ENCODE measurements at places on chromosomes 7 and 10.

GRCh38 chr7:55127135-55127551 lies 108.3 kb downstream of the EGFR start:
- DNase-seq: no peak

GRCh38 chr7:128858380-128859231 lies 4.0 kb upstream of the ATP6V1F start:
- DNase-seq: no peak

DNA sequence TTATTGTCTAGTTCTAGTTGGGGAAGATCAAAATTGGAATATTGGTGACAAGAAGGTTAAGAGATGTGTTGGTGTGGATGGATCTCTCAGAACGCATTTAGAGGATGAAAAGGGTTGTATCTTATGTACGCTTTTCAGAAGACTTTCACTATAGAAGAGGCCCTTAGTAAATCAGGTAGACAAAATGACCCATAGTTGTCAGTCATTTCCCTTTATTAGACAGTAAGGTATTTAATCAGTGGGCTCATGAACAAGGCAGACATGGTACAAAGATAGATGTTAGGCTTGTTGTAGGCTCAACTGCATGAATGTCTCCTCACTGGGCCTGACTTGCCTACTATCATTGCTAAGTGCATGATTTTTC lies 359.2 kb downstream of the PHF14 start:
- no peak for DNase-seq

DNA sequence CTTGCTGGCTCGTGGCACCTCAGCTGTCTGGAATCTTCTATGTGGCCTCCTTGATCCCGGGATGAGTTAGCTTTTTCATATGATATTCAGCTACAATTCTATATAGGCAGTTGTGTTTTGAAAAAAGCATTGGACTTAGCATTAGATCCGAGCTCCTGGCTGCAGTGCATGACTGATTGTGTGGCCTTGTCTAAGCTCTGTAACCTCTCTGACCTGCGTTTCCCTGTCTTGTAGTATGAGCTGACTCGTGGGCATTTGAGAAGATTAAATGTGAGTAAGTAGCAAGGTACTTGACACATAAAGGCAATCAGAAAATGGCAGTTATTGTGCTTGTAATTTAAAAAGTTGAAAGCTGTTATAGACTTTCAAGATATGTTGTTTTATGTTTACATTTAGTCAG lies 85.9 kb downstream of the CCNY start:
- DNase-seq: no peak

DNA sequence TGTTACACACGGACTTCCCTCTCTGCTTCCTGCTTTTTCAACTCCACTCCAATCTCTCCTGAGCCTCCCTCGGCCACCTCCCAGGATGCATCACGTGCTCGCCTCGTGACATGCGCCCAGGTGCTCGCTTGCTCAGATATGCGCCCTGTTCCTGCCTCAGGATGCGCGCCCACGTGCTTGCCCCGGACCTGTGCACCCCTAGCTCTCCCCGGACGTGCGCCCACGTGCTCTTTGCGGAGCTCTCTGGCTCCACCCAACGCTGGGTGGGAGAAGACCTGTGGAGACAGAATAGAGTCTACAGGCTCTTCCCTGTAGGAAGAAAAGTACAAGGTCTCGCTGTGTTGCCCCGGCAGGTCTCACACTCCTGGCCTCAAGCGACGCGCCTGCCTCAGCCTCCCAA lies 23.1 kb downstream of the PARD3 start:
- no peak for DNase-seq

DNA sequence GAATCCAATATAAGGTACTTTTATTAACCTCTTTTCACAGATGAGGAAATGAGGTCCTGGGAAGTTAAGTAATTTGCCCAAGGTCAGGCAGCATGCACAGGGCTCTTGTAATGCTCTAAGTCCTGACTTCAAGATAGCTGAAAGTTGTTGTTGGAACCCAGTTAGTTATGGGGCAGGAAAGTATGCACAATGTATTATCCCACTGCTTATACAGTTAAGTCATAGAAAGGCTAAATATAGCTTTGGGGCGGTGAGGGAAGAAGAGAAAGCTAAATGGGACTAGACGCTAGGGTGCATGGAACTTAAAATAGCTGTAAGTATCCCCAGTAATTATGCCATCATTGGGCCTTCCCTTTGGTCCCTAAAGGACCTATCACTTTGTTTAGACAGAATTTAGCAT lies 9.2 kb downstream of the GLCCI1 start:
- no peak for DNase-seq

DNA sequence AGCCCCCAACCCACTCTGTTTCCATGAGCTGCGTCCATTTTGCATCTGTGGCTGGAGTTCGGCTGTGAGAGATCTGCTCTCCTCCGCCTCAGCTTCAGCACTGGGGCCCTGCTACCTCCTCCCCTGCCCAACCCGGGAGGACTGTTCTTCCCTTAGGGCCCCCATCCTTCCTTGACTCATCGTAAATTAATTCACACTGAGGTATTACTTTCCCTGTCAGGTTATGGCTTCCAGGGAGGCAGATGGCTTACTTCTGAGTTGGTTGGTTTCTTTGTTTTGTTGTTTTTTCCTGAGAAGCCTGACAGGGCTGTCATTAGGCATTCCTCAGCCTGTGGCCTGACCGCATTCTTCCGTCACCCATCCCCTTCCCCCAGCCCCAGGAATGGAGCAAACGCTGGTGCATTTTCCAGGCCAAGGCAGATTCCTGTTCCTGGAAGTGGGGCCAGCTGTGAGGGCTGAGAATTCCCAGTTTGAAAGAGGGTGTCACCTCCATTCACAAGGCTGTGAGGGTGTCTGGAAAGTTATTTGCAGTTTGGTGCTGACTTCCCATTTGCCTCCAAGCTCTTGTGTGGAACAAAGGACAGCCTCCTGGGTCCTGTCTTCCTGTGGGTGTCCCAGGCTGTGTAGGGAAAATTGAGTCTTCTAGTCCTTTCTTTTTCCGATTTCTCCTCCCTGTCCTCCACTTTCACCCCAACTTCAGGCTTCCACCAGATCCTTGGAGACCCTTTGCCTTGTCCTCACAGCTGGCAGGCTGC lies 11.7 kb downstream of the CPA5 start:
- no peak for DNase-seq

DNA sequence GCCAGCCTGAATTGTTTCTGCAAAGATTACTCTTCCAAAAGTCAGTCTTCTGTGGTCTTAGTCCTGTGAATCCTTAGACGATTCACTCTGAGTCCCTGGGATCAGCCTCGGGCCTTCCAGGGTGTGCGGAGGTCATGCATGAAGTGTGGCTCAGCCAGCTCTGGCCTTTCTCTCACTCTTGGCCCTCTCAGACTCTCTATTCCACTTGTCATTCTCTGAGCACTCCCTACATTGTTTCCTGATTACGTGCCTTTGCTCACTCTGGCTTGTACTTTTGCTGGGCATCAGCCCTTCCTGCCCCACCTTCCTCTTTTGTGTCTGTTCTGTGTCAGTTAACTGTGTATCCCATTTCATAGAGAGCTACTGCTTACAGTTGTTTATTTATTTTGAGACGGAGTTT lies 36.0 kb downstream of the CCNY start:
- no peak for DNase-seq

DNA sequence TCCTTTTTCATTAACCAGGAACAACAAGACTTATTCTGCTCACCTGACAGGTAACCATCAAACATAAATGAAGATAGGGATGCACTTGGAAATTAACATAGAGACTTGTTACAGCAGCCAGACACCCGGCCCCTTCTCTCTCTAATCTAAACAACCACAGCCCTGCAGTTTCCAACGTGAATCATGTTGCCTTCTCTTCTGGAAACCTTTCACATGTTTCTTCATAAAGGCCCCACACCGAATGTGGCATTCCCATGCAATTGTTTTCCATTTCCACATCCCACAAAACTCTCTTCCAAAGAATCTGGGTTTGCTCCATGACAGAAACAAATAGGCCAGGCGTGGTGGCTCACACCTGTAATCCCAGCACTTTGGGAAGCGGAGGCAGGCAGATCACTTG lies 15.0 kb upstream of the WDR86 start:
- DNase-seq: no peak

GRCh38 chr7:35705932-35706461 lies 11.1 kb upstream of the HERPUD2 start:
- no peak for DNase-seq

GRCh38 chr7:158216198-158216597 lies 371.4 kb downstream of the PTPRN2 start:
- no peak for DNase-seq

- DNase-seq: no peak
Observed at GRCh38 chr7:64733550-64734240, 60.5 kb upstream of the ZNF138 start.

DNA sequence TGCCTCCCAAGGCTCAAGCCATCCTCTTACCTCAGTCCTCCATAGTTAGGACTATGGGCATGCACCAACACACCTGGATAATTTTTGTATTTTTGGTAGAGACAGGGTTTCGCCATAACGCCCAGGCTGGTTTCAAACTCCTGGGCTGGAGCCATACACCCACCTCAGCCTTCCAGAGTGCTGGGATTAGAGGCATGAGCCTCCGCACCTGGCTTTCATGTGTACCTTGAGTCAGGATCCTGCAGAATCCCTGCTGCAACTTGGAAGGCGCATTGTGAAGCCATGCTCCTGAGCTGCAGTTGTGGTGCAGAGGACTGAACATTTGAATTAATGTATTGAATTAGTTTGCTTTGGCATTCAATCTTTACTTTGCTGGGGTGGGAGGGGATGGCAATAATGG lies 29.4 kb upstream of the NMT2 start:
- DNase-seq: no peak

DNA sequence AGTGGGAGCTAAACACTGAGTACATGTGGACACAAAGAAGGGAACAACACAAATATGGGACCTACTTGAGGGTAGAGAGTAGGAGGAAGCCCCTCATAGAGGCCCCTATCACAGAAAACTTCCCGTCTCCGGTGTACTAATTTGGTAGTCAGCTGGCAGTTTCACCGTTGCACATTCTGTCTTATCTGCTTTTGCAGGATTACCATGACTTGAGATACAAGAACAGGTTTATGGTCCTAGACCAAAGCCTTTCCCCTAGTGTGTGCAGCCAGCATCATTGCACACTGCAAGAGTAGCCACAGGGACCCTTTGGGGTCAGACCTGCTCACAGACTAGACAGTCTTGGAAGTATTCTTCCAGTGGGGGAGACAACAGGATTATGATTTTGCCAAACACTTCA lies 5.9 kb upstream of the IFIT1B start:
- DNase-seq: no peak

DNA sequence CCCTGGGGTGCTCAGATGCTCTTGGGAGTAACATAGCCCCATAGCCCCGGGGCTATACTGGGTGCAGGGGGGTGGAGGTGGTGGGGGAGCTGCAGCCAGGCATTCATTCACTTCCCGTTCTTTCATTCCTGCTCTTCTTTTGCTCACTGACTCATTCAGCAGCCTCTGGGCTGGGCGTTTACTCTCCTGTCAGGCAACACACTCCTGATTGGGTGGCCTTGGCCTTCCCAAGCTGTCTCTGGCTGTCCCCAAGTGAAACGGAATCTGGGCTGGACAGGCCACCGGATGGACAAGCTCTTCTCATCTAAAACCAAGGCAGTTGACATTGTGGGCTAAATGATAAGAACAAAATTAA lies 34.6 kb downstream of the CHST3 start:
- DNase-seq: no peak

- no peak for DNase-seq
Observed at GRCh38 chr10:67127441-67127840, 201.6 kb downstream of the LRRTM3 start.

DNA sequence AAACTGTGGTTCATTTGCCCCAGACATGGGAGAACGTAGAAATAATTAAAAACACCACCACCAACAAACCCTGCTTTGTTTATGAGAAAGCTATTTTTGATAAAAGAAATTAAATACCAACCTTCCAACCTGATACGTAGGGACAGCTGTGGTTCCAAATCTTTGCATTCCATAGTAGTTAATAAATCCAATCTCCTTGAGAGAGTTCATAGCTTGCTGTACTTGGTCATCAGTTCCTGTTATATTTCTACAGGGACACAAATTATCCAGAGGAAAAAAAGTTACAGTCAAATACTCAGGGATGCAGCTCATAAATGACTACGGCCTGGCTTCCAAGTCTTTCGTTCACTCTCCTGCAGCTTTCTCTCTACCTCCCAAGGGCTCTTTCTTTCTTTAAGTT lies 41.1 kb downstream of the PUS7 start:
- DNase-seq: no peak

DNA sequence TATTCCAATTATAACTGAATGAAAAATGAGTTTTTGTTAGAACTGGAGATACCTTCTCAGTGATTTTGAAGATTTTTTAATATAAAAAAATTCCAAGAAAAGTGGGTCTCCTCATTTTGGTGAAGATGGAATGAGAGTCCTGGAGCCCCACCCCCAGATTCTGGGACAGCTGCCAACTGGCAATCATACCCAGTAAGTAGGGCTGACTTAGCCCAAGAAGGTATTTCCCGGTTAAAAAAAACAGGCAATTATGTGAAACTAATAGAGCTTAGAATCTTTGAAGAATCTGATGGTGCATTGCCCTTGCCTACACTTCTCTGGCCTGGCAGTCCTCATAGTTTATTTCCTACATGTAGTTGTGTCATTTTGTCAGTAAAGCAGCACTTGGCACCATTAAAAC lies 52.8 kb upstream of the VWDE start:
- DNase-seq: no peak

DNA sequence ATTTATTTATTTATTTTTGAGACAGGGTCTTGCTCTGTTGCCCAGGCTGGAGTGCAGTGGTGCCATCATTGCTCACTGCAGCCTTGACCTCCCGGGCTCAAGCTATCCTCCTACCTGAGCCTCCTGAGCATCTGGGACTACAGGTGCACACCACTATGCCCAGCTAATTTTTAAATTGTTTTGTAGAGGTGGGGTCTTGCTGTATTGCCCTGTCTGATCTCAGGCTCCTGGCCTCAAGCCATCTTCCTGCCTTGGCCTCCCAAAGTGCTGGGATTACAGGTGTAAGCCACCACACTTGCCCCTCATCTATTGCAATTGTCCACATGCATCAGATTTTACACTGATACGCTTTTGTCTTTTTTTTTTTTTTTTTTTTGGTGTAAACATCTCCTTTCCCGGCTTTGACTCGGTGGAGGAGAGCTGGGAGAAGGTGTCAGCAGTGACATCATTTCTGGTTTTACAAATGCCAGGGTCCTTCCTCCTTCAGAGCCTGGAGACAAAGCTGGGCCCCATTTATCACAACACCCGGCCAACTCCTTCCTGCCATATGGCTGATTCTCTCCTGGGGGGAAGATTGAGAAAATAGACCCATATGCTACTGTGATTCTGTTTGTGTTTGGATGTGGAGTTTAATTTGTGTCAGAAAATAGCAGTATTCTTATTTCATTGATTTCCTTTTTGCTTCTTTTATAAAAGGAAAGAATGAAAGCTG lies 61.3 kb downstream of the GALNT17 start:
- DNase-seq: no peak

Data from omental fat pad (tissue), 4 donors.